ENCODE measurements at places on chromosomes 12 and 14. TPM values are rescaled to one million over a fixed set of nuclear protein-coding genes. Genes with fewer than 3 reads are reported as not detected.

DNA sequence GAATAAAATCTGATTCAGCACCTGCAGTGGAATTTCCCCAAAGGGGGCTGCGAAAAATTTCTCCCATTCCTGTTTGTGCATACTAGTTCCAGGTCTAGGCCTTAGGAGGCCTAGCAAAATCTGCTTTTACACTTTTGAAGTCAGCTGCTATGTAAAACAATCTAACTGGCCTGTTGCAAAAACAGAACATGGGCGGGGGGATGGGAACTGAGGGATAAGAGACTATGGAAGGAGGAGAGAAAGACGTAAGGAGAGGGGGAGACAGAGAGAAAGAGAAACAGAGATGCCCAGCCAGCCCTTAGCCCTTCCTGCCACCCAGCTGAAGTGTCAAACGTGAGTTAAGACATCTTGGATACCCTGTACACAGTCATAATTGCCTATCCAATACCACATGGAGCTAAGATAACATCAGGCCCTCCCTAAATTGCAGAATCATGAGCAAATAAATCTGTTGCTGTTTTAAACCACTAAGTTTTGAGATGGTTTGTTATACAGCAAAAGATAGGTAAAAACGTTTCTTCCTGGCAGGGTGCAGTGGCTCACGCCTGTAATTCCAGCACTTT lies 45.6 kb downstream of the SPTLC2 start:
- H3K4me3 ChIP-seq: no peak overlapping the region
- no peaks in the 10 kb centered on the region for H3K4me1 ChIP-seq
- H3K36me3 ChIP-seq: no peaks in the 10 kb centered on the region
- no peak for DNase-seq

The TAS2R9 gene
- total RNA-seq: not detected

DNA sequence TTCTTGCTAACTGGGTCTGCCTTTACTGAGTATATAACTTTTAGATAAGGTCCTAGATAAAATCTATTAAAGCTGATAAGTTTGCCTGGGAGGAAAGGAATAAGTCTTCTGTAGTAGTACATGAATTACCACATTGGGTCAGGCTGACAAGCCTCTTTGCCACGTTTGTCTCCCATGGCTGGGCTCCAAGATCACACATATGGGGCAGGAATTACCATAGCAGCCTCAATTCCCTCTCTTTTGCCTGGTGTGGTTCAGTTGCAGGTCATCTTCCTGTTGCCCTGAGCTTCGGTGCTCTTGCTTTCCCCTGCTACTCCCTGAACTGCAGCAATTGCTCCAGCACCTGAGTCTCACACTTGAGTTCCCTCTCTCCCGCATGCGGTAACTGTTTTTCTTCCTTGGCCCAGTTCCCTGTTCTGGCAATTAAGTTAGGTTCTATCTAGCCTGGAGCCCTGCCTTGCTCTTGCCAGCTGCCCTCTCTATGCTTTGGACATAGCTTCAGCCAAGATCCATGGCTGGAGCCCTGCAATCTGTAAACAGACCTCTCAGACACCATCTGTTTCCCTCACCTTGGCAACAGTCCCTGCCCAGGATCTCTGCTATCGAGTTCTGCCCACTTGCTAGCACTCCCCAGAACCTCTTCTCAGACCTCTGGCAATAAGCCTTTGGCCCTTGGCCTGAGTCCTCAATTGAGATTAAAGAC lies 5.8 kb upstream of the GLT8D2 start:
- H3K4me1 ChIP-seq: peaks cover 11% of the 10 kb centered on the region
- H3K36me3 ChIP-seq: no peaks in the 10 kb centered on the region
- H3K27ac ChIP-seq: no peak overlapping the region
- H3K27me3 ChIP-seq: peaks cover 4% of the 10 kb centered on the region
- no peak for DNase-seq
- H3K4me3 ChIP-seq: no peak overlapping the region

DNA sequence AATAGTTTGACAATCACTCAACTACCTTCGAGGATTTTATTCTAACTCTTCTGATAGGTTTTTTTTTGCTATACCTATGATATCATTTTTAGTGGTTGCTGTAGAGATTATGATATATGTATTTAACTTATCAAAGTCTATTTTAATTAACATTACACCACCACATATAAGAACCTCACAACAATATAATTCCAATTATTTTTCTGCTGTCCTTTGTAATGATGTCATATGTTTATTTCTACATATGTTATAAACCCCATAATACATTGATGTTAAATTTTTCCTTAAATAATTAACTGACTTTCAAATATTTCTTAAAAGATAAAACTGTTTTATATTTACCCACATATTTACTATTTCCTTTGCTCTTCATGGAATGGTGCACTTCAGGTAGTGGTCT lies 103.4 kb upstream of the KITLG start:
- H3K4me3 ChIP-seq: no peak overlapping the region
- H3K36me3 ChIP-seq: no peaks in the 10 kb centered on the region
- 0 out of 2 replicates have a peak, but pooled peaks cover 3% of the 10 kb centered on the region for H3K4me1 ChIP-seq
- H3K27ac ChIP-seq: no peak overlapping the region
- DNase-seq: no peak

DNA sequence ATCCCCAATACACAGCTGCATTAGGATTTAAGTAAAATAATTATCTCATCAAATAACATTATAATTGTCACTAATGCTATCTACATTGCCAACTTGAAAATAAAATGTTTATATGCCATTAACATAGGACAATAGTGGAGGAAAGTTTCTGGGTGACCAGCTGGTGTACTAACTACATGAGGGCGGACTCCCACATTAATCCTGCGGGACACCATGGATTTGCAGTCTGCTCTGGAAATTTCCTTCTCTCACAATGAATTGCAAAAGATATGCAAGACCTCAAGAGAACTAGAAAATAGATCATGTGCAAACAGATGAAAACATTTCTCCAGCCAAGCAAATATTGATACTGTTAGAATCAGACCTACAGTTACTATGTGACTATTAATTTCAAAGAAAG lies 390.1 kb downstream of the NAV3 start:
- no peak for DNase-seq
- no peaks in the 10 kb centered on the region for H3K36me3 ChIP-seq
- 0 out of 2 replicates have a peak, but pooled peaks cover 5% of the 10 kb centered on the region for H3K4me1 ChIP-seq
- no peaks in the 10 kb centered on the region for H3K27me3 ChIP-seq
- no peak overlapping the region for H3K27ac ChIP-seq

DNA sequence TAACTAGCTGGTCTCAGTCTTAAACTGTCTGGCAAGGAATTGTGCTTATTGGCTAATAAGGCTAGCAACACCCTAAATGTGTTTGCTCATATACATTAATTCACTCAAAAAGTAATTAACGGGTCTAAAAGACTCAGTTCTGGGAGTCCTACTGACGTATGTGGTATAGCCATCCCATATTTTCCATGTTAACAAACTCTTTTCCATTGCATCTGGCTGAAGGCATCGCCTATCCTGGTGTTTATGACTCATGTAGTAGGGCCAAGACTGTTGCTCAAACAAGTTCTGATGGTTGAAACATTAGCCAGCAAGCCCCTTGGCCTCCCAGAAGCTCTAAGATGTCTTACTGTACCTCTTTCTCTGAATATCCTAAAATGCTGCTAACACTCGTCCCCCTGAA lies 98.5 kb downstream of the PHLDA1 start:
- H3K4me3 ChIP-seq: no peak overlapping the region
- H3K36me3 ChIP-seq: no peaks in the 10 kb centered on the region
- H3K27ac ChIP-seq: no peak overlapping the region
- H3K27me3 ChIP-seq: peaks cover 10% of the 10 kb centered on the region
- H3K4me1 ChIP-seq: peaks cover 24% of the 10 kb centered on the region

The GLI1 gene
- 18.1 TPM for total RNA-seq

- no peak for DNase-seq
- H3K36me3 ChIP-seq: 0 out of 2 replicates have a peak, but pooled peaks cover 7% of the 10 kb centered on the region
- H3K27ac ChIP-seq: no peak overlapping the region
- no peak overlapping the region for H3K4me3 ChIP-seq
- no peaks in the 10 kb centered on the region for H3K27me3 ChIP-seq
Observed at GRCh38 chr12:123245678-123246077, 12.4 kb downstream of the MTRFR start.

DNA sequence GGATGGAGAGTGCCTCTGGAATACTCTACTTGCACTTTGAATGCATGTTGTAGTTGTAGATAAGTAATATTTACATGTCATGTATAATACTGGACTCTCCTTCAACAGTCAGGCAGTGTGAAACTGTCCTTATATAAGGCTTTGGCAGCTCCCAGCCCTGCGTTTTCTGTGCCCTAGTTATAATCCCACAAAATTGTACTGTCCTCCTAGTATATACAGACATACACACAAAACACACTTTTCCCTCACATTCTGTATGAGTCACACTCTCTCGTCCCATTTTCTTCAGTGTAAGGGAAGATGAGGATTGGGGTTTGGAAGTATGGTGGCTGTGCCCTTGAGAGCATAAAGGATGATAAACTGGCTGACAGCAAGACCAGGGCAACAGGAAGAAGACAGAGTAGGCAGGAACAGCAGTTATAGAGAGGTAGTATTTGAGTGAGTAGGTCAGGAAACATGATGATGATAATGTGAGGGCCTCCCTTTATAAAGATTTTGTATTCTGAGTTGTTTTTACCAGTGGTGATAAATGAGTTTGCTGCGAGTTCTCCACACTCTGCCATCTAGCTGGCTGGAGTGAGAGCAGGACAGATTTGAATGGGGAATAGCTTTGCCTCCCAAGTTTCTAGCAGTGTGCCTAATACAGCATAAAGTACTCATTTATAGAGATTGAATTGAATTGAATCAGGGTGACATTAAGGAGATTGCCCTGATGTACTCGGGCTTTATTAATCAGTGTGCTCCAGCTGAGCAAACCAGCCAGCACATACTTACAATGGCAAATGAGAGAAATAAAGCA lies 5.0 kb downstream of the CREBL2 start:
- peak overlapping the region; percentile 47 for H3K27ac ChIP-seq
- DNase-seq: no peak
- no peaks in the 10 kb centered on the region for H3K36me3 ChIP-seq
- peaks cover 11% of the 10 kb centered on the region for H3K4me1 ChIP-seq
- H3K27me3 ChIP-seq: no peaks in the 10 kb centered on the region

Data from GM23338 (cell line).